ELR (cell line): ENCODE measurements at places on chromosomes 1 and 21.

DNA sequence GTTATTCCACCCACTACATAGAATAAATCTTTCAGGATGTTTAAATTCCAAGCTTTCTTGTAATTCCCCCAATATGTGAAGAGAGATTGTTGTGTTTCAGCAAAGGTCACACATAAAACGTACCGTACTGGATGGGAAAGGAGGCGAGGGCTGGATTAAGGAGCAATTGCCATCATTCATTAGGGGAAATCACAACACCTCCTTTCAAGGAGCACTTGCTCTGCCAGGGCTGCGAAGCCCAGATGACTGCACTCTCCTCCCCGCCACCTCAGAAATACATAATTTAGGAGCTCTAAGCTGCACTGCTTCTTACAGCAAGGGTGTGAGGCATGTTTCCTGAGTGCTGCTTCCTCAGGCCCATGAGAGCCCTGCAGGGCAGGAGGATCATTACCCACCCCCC, 29.6 kb downstream of the MATN1 start:
- no peak for DNase-seq

GRCh38 chr1:25688390-25689119, 72.0 kb downstream of the MAN1C1 start:
- no peak for DNase-seq

- peak; percentile 11 for DNase-seq
Observed at GRCh38 chr1:58047265-58047858, 499.2 kb downstream of the OMA1 start.

DNA sequence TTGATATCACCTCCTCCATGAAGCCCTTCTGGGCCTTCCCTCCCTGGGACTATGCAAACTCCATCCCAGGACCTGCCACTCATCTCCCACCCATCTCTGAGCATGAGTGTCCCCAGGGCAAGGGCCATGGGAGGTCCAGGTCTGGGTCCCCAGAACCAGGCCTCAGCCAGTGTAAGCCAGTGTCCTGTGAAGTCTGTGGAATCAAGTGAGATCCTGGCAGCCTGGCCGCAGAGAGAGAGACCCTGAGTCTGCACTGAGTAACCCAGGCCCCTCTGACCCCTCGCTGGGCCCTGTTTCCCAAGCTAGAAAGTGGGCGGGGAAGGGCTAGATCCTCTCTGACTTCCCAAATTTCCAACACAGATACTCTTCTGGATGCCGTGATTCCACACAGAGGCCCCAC, 132.7 kb downstream of the DMRTB1 start:
- DNase-seq: no peak

- DNase-seq: no peak
Observed at GRCh38 chr1:147904726-147905125, 2.1 kb downstream of the GJA8 start.

GRCh38 chr1:8879922-8880676, 1.6 kb upstream of the ENO1 start:
- peak; percentile 84 for DNase-seq

- DNase-seq: peak; percentile 89
Observed at GRCh38 chr1:32953495-32953894, 11.1 kb downstream of the RNF19B start.

GRCh38 chr1:171513743-171514142, 28.4 kb downstream of the PRRC2C start:
- no peak for DNase-seq

- DNase-seq: no peak
Observed at GRCh38 chr21:31151156-31152045, 113.1 kb upstream of the KRTAP19-8 start.

DNA sequence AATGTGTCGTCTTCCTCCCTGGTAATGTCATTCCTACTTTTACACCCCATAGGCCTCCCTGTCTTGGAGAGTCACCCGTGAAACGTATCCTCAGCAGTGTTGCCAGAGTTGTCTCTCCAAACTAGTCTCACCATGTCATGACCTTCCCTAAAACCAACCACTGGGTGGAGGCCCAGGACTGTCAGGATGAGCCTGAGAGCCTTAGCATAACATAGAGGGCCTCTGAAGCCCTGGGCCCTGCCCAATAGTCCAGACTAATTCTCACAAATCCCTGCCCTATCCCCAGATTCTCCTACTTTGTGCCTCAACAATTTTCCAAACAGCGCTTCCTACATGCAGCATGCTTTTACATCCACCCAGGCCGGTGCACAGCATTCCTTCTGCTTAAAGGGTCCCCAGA, 29.3 kb upstream of the HSD3B1 start:
- DNase-seq: no peak

GRCh38 chr21:15671188-15671587, 58.6 kb upstream of the USP25 start:
- no peak for DNase-seq

GRCh38 chr1:204314893-204315658, 44.7 kb downstream of the PLEKHA6 start:
- no peak for DNase-seq

- no peak for DNase-seq
Observed at GRCh38 chr1:111751906-111752575, 3.7 kb upstream of the DDX20 start.

DNA sequence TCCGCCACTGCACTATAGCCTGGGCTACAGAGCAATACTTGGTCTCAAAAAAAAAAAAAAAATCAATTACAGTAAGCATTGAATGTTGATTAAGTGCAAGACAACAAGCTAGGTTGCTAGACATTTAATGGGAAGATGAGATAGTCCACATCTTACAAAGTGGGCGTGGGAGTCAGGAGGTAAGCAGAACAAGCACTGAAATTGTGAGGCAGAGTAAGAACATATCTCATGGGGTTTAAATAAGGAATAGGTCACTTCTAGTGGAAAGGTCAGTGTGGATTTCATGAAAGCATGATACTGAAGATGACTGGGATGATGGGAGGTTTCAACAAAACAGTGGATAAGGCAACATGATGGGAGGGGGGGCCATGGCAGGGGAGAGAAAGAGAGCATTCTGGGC, 1.9 kb upstream of the OLFML2B start:
- no peak for DNase-seq

- no peak for DNase-seq
Observed at GRCh38 chr1:192002063-192002462, 156.2 kb upstream of the RGS18 start.

DNA sequence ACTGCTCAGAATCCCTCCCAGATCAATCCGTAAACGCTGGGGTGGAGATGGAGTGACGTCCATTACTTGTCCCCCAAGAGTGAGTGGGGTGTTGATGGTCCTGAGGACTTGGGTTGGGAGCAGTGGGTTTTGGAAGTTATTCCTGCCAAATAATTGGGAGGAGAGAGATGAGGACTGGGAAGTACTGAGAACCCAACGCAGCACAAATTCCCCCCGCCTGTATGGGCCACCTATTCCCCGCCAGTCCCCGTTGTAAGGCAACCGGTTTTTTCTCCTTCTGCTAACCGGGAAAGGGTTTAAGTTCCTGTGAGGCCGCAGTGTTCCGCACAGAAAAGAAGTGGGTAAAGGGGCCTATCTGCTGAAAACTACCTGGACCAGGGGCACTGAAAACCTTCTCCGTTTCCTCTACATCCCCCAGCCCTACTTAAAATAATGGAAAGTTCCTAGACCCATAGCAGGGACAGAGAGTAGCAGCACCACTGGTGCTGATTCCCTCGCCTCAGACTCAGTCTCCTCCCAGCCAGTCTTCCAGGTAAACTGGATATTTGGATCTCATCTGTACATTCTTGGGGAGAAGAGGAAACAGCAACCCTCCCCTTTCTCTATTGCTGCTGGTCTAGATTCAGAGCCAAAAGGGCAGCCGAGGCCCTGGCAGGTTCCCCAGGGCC, 738 bp downstream of the LURAP1 start:
- DNase-seq: no peak

- DNase-seq: no peak
Observed at GRCh38 chr1:106600626-106601025, 455.8 kb upstream of the PRMT6 start.

DNA sequence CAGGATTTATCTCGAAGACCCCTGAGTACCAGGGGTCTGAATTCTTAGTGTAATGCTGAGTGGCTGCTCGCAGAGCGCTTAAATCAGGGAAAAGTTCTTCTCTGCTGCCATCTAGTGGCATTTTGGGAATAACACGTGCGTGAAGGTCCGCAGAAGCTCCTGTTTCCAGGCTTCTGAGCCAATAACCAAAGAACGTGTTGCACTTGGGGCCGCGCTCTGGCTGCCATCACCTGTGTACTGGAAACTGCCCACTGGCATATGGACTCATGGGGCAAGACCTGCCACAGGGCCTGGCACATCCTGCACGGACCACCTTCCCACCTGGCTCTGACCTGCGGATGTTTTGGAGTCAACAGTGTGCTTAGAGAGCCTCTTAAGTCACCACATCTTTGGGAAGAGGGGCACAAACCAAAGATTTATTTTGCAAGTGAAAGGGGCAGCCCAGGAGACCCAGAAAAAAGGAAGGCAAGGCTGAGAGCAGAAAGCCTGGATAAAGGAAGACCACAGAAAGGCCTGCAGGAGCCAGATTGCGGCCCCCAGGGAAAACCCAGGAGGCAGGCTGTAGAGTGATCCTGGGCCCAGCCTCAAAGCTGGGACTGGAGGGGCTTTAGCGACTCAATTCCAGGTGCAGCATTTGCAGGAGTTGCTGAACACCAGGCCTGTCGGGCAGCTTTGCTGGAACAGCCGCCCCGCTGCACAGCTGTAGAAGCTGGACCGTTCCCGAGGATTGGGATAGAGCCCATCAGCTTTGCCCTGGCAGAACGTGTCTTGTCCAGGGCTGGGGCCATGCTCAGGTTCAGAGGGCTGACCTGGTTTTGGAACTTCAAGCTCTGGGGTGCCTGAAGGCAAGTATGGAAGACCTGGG, 13.0 kb downstream of the CHIT1 start:
- peak; percentile 70 for DNase-seq

DNA sequence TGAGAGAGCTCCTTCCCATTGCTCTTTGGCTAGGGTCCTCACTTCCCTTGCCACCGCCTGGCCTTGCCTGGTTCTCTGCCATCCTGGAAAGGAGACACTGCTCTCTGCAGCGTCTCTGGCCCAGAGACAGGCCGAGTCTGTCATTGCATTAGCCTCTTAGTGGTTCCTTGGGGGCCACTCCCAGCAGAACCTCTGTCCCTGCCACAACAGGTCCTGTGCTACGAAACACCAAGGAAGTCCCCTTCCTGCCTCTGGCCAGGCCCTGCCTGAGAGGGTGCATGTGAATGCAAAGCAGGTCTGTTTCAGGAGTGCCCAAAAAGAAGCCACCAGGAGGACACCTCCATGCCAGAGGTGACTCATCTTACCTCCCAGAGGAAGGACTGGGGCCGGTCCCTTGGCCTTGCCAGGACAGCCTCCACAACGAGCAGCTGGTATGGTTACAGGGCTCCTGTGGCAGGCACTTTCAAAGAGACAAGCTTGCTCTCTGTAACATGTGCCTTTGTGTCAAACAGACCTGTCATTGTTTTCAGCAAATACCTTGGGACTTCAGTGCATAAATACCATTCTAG, 59.6 kb downstream of the VPS26C start:
- no peak for DNase-seq

DNA sequence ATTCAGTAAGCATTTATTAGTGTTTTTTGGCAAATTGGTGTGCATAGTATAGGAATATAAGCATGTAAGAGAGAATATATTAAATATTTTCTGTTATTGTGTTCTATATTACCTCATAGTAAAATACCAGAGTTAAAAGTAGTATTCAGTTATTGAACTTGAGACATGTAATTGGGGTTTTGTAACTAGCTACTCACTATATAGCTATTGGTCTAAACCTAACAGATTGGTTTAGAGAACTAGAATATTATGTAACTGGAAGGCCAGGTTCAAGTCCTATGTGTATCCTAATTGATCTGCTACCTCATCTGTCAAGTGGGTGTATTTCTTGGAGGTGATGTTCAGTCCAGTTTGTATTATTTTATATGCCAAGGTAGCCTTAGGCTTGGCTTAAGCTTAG, 26.3 kb downstream of the CLIC4 start:
- no peak for DNase-seq

DNA sequence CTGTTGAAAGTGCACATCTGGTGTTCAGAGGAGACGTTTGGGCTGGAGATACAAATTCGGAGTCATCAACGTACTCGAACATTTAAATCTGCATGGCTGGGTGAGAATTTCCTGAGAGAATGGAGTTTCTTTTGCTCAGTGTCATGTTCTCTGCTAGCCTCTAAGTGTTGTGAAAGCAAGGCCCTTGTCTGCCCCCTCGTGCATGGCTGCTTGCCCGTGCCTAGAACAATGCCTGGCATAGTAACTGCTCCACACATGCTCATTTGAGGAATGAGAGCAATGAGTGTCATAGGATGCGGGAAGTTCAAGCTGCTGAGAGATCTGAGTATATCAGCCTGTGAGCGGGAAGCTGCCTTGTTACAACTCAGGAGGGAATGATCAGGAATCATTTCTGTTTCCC, 171.1 kb upstream of the CSF3R start:
- no peak for DNase-seq

DNA sequence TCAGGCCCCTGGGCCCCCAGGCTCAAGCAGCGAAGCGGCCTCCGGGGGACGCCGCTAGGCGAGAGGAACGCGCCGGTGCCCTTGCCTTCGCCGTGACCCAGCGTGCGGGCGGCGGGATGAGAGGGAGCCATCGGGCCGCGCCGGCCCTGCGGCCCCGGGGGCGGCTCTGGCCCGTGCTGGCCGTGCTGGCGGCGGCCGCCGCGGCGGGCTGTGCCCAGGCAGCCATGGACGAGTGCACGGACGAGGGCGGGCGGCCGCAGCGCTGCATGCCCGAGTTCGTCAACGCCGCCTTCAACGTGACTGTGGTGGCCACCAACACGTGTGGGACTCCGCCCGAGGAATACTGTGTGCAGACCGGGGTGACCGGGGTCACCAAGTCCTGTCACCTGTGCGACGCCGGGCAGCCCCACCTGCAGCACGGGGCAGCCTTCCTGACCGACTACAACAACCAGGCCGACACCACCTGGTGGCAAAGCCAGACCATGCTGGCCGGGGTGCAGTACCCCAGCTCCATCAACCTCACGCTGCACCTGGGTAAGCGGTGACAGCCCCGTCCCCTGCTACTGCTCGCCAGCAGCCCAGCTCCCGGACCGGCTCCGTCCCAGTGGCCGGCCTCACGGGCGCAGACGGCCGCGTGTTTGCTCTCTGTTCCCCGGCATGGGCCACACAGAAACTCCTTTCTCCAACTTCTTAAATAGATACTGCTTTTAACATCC, 539 bp downstream of the LAMC1 start:
- DNase-seq: peak; percentile 75

DNA sequence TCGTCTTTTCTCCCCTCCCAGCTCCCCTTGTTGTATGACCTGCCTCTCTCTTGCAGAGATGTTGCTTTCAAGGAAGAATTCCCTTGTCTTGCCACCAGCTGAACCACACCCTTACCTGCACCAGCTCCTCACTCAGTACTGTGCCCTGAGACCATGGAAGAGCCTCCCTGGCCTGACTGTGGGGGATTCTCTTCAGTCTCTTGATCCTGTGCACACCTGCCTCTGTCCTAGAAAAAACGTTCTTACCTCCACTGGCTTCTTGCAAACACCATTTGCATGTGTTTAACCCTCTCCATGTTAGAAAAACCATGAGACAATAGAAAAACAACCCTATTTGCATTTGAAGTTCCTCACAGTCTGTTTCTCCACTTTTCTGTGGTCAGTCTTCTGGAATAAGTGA, 43.3 kb upstream of the FCRL4 start:
- DNase-seq: no peak

DNA sequence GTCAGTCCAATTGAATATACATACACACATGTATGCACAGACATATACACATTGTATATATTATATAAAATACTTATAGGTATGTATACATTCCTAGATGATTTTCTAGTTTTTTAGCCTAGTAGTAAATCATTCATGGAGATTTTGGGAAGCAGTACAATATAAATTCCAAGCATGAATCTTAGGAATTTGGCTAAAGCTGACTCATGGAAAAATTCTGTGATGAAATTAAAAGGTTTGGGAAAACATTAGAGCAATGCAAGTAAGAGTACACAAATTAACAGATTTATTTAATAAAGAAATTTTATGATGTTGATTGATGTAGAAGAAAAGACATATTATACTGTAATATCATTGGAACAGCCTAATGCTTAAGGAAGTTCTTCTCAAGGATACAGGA, 43.7 kb upstream of the PTGFR start:
- DNase-seq: no peak
